ENCODE measurements at places on chromosomes 2 and 18. TPM values are rescaled to one million over a fixed set of nuclear protein-coding genes. Genes with fewer than 3 reads are reported as not detected.

The POTEJ gene
- total RNA-seq, result not detected

The RAD51AP2 gene
- total RNA-seq, result not detected

The CCDC85A gene
- not detected for total RNA-seq

The NAT8 gene
- not detected for total RNA-seq

The CRYGC gene
- total RNA-seq, result not detected

The SPDYA gene
- 1.2 TPM for total RNA-seq

The AKAIN1 gene
- total RNA-seq, result not detected

The GDF7 gene
- total RNA-seq, result not detected

The RPRM gene
- 0.24 TPM for total RNA-seq

All from activated CD8-positive, alpha-beta T cell treated with anti-CD3 and anti-CD28 coated beads, Interleukin-2, amount 10 ng/mL, durations not matched to agents 7 days and 5 days (primary cell).